Omental fat pad (tissue), 4 donors: ENCODE measurements at places on chromosomes 4 and X.

- DNase-seq = no peak
Observed at GRCh38 chr4:87002682-87003043, 67.9 kb downstream of the AFF1 start.

DNA sequence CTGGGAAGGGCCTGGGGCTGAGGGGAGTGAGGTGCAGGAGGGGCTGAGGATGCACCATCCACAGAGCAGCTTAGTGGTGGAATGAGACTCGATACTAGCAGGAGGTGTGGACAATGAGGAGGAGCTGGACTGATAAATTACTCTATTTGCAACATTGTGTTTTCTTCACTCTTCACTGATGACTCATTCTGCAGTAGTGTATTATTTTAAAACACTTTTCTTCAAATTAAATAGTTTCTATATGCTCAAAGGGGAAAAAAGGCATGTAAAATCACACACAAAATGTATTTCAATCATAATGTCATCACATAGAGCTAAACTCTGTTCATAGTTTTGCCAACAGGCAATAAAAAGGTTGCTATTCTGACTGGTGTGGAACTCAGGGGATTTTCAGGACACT is 467.0 kb upstream of the CTSO start:
- DNase-seq = no peak

DNA sequence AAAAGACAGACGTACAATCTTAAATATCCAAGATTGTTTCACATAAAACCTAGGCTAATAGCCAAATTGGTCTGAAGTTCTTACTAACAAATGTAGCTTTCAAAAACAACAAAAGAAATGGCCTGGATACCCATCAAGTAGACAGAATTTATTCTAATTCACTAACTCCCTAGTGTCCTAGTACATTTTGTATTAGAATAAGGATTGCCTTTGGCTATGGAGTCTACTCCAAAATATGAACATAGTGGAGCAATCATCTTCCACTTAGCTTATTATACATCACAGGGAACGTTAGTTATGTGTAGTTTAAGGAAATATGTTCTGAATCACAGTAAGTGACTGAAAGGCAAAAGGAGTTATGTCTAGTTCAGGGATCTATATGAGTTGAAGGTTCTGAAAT is 81.7 kb downstream of the MAPK10 start:
- DNase-seq = no peak

GRCh38 chrX:42107495-42108488 is 184.4 kb upstream of the CASK start:
- no peak for DNase-seq

DNA sequence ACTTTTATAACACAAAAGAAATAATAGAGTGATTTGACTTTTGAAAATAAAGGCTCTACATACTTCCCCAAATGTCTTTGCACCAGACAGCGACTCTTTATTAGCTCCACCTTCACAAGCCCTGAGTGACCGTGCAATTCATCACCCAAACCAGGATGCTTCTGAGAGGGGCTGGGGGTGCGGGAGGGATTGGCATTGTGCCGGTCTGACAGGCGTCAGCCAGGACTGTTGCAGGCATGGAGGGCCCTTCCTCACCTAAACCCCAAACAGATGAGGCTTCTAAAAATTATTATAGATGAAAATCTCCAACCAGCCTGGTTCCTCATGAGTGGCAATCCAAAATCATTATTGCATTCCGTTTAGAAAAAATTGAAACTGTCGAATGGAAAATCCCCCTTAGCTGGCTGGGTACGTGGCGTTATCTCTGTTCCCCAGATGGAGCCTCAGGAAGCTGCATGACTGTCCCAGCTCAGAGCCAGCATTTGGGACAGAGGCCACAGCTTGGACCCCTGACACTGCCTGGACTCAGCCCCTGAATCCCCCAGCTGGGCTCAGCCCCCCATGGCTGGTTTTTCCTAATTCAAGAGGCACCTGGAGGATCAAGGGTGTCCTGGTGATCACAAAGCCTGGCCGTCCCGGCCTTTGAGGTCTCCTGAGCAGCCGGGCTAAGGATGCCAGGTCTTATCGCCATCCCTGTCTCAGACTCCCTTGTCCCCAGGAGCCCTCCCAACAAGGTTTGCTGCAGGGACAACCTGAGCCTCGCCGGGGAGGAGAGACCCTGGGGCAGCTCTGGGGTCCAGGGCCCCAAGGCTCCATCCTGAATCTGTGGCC is 60.4 kb downstream of the SORCS2 start:
- no peak for DNase-seq

- DNase-seq = no peak
Observed at GRCh38 chr4:39045827-39046221, 13.6 kb upstream of the TMEM156 start.

DNA sequence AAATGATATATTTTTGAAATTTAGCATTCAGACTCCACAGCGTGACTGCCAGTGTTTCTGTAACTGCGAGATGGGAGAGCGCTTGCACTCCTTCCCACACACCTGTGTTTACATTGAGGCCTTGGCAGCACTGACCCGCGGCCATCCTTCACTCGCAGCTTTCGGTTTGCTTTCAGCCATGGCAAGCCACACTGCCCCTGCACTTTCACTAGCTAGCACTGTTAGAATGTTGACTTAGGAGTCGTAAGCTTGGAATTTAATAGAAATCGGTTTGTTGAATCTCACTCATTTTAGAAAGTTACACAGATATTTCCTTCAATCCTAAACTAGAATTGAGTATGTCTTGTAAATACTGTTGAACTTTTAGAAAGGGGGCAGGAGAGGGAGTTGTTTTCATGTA is 136.2 kb downstream of the CFAP299 start:
- DNase-seq = no peak

DNA sequence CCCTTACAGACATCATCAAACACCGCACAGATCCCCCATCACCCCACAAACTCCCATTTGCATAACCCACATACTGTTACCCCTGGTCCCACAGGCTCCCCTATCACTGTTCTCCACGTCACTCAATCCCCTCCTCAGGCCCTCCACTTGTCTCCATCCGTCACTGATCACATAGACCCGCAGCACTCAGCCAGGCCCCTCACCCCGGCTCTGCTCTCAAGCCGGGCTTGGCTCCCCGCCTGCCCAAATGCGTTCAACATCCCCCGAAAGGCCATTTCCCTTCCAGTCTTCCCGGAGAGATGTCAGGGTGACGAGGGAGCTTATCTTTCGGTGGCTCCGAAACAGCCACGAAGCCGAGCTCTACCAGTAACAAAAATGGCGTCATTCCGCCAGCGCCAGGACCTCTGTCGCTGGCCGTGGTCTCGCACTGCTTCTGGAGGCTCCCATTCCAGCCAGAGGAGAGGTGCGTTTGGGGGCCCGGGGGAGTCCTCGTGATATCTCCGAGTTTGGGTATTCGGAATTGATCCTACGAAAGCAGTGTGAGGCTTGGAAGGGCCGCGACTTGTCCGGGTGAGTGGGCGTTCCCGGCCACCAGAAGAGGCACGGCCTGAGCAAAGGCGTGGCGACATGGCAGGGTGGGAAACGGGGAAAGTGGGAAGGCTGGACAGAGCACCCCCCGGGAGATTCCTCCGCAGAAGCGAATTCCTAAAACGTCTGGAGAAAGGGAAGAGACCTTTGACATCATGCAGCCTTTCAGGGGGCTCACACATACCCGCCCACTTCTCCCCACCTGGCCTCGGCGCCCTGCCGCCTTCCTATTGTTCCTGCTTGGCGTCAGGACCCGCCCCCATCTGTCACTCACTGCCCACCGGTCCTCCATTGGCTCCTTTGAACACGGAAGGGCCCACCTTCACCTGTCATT is at the start of gene ZNF630:
Gene ZNF630, minus strand, starts transcription at position 577 of the 922 bp plus-strand sequence. CDS start 4,754 bp downstream, outside the sequence.
- DNase-seq = no peak

GRCh38 chr4:39480902-39481695 is 22.2 kb downstream of the LIAS start:
- no peak for DNase-seq

- no peak for DNase-seq
Observed at GRCh38 chr4:88728146-88728545, 30.5 kb upstream of the NAP1L5 start.

DNA sequence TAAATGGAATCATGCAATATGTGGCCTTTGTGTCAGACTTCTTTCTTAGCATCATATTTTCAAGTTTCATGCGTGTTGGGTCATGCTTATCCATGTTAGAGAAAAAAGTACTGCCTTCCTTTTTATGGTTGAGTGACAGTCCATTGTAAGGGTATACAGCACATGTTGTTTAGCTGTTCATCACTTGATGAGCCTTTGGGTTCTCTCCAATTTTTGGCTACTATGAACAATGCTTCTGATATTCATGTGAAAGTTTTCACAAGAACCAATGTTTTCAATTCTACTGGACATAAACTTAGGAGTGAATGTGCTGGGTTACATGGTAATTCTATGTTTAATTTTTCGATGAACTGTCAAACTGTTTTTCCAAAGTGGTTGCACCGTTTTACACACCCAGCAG is 28.1 kb upstream of the LNX1 start:
- DNase-seq = no peak
